ENCODE measurements at places on chromosomes 2 and 18. TPM values are rescaled to one million over a fixed set of nuclear protein-coding genes. Genes with fewer than 3 reads are reported as not detected.

DNA sequence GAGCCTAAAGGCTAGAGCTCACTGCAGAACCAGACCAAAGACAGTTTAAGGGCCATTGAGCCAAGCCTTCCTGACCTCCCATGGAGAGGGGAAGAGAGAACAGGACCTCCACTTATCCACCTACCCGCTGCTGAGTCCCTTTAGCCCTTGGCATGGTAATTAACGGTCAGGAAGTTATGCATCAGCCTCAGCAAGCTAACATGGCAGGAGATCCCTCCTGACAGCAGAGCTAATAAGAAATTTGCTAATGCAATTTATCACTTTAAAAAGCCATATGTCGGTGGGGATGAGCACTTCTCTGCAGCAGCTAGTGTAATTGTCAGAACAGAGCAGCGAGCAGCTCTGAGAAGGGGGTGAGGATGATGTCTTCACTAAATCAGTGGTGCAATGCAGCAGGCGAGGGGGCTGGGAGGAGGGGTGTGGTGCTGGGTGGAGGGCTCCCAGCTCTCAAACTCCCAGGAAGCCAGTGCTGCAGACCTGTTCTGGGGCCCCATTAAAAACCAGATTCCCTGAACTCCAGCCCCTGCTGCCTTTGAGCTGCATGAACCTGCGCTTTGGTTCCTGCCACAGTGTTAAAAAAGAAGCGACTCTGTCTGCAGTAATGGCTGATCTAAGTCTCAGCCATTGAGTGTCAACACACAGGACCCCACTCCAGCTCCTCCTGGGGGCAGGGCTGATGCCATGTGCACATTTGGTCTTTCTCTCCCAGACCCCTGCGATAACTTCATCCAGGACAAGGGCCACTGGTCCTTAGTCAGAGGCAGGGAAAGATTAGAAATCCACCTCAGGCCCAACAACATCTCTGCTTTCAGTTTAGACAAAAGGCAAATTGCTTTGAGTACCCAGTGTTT, 84.2 kb upstream of the STPG4 start:
- no peaks in the 10 kb centered on the region for H3K27me3 ChIP-seq
- peaks cover 2% of the 10 kb centered on the region for H3K4me1 ChIP-seq
- H3K4me3 ChIP-seq, result no peak overlapping the region
- no peak for DNase-seq
- H3K27ac ChIP-seq, result no peak overlapping the region

DNA sequence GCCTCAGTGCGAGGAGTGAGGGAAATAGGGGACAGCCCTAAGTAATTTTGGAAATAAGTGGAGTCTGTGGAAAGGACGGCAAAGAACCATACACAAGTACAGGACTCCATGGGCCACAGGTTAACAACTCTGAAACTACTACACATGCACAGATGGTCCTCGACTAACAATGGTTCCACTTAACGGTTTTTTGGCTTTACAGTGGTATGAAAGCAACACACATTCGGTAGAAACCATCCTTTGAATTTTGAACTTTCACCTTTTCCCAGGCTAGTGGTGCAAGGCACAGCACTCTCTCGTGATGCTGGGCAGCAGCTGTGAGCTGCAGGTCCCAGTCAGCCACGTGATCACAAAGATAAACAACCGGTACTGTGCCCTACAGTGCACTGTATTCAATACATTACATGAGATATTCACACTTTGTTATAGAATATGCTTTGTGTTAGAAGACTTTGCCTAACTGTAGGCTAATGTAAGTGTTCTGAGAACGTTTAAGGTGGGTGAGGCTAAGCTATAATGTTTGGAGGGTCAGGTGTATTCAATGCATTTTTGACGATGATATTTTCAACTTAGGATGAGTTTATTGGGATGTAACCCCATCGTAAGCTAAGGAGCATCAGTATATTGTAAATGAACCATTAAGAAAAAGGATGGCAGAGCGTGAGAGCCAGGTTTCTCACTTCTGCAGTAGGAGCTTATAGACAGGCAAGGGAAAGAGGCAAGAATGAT, 44.6 kb downstream of the TBC1D8 start:
- no peaks in the 10 kb centered on the region for H3K36me3 ChIP-seq
- DNase-seq, result no peak
- H3K27ac ChIP-seq, result no peak overlapping the region
- H3K4me3 ChIP-seq, result no peak overlapping the region

GRCh38 chr2:165208094-165208493, 4.2 kb upstream of the SCN3A start:
- H3K4me1 ChIP-seq, result no peaks in the 10 kb centered on the region
- no peak for DNase-seq
- H3K27ac ChIP-seq, result no peak overlapping the region
- no peak overlapping the region for H3K4me3 ChIP-seq

- no peaks in the 10 kb centered on the region for H3K4me1 ChIP-seq
- DNase-seq, result no peak
- no peak overlapping the region for H3K27ac ChIP-seq
- no peaks in the 10 kb centered on the region for H3K36me3 ChIP-seq
- H3K4me3 ChIP-seq, result no peak overlapping the region
- no peaks in the 10 kb centered on the region for H3K27me3 ChIP-seq
Measured at GRCh38 chr2:143070704-143071103, 58.5 kb upstream of the ARHGAP15 start.

- peaks cover 5% of the 10 kb centered on the region for H3K4me1 ChIP-seq
- H3K27me3 ChIP-seq, result no peaks in the 10 kb centered on the region
- no peak overlapping the region for H3K4me3 ChIP-seq
- H3K27ac ChIP-seq, result no peak overlapping the region
- no peaks in the 10 kb centered on the region for H3K36me3 ChIP-seq
- no peak for DNase-seq
Measured at GRCh38 chr2:57758686-57759085, 287.9 kb upstream of the VRK2 start.

GRCh38 chr2:216183462-216183861, 74.3 kb downstream of the XRCC5 start:
- H3K27me3 ChIP-seq, result no peaks in the 10 kb centered on the region
- no peaks in the 10 kb centered on the region for H3K36me3 ChIP-seq
- H3K4me3 ChIP-seq, result no peak overlapping the region
- H3K4me1 ChIP-seq, result peaks cover 3% of the 10 kb centered on the region
- no peak for DNase-seq

- H3K27ac ChIP-seq, result no peak overlapping the region
- H3K36me3 ChIP-seq, result no peaks in the 10 kb centered on the region
- no peak overlapping the region for H3K4me3 ChIP-seq
- H3K4me1 ChIP-seq, result no peaks in the 10 kb centered on the region
- no peak for DNase-seq
Measured at GRCh38 chr2:200625958-200626363, 40.1 kb downstream of the AOX1 start.

- H3K4me3 ChIP-seq, result no peak overlapping the region
- no peak overlapping the region for H3K27ac ChIP-seq
- no peak for DNase-seq
- H3K36me3 ChIP-seq, result no peaks in the 10 kb centered on the region
- no peaks in the 10 kb centered on the region for H3K27me3 ChIP-seq
Measured at GRCh38 chr2:173903601-173904394, 61.4 kb downstream of the SP3 start.

DNA sequence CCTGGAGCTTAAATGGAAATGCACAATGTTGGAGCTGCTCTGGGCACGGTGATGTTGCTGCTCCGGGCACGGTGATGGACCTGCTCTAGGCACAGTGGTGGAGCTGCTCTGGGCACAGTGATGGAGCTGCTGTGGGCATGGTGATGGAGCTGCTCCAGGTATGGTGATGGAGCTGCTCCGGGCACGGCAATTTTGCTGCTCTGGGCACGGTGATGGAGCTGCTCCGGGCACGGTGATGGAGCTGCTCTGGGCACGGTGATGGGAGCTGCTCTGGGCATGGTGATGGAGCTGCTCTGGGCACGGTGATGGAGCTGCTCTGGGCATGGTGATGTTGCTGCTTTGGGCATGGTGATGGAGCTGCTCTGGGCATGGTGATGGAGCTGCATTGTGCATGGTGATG, 79.7 kb downstream of the LDLRAD4 start:
- H3K27ac ChIP-seq, result no peak overlapping the region
- H3K4me1 ChIP-seq, result no peaks in the 10 kb centered on the region
- no peak overlapping the region for H3K4me3 ChIP-seq

GRCh38 chr2:172533687-172534086, 22.2 kb upstream of the PDK1 start:
- H3K4me3 ChIP-seq, result no peak overlapping the region
- no peaks in the 10 kb centered on the region for H3K36me3 ChIP-seq
- H3K4me1 ChIP-seq, result no peaks in the 10 kb centered on the region
- no peak overlapping the region for H3K27ac ChIP-seq

GRCh38 chr2:218993345-218994315, at the start of gene CRYBA2:
Gene CRYBA2, minus strand, starts transcription at chr2:218993422. Its CDS starts 246 bp downstream, at chr2:218993176.
- DNase-seq, result no peak
- H3K27me3 ChIP-seq, result peaks cover 7% of the 10 kb centered on the region
- H3K27ac ChIP-seq, result no peak within 1 kb of the TSS
- no peak within 1 kb of the TSS for H3K4me3 ChIP-seq
- H3K36me3 ChIP-seq, result no peaks in the 10 kb centered on the region

GRCh38 chr18:37019157-37019827, 190.4 kb downstream of the KIAA1328 start:
- DNase-seq, result no peak
- no peaks in the 10 kb centered on the region for H3K27me3 ChIP-seq
- H3K4me3 ChIP-seq, result no peak overlapping the region

DNA sequence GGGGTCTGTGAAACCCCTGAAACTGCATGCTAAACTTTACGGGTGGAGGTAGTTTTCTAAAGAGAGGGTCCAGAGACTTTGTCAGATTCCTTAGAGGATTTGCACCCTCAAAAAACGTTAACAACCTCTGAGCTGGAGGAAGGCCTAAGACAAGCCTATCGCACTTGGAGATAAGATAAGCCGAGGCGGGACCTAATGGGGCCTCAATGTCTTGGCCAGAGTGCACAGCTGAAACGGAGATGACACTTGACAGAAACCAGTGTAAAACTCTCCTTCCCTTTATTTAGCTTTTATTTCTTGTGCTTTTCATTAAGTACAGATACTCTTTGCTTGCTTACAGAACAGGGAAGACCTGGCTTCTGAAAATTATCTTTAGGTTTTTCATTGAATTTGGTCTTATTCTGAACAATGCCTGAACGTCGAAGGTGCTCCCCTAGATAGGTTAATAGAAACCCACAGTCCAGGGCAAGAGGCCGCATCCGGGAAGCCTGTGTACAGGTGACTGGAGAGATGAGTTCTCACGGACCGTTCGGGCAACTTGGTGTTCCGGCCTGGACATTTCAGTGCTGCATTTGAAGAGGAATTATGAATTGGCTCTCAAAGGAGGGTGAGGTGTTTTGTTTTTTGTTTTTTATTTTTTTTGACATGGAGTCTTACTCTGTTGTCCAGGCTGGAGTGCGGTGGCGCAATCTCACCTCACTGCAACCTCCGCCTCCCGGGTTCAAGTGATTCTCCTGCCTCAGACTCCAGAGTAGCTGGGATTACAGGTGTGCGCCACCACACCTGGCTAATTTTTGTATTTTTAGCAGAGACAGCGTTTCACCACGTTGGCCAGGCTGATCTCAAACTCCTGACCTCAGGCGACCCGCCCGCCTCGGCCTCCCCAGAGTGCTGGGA, 49.7 kb downstream of the SH3BP4 start:
- no peaks in the 10 kb centered on the region for H3K27me3 ChIP-seq
- H3K27ac ChIP-seq, result no peak overlapping the region
- no peaks in the 10 kb centered on the region for H3K36me3 ChIP-seq
- peaks cover 18% of the 10 kb centered on the region for H3K4me1 ChIP-seq
- no peak for DNase-seq

GRCh38 chr18:48913201-48913600, 37.6 kb downstream of the SMAD7 start:
- peaks cover 10% of the 10 kb centered on the region for H3K4me1 ChIP-seq
- H3K4me3 ChIP-seq, result no peak overlapping the region
- no peaks in the 10 kb centered on the region for H3K36me3 ChIP-seq

- no peaks in the 10 kb centered on the region for H3K4me1 ChIP-seq
- DNase-seq, result no peak
- H3K27me3 ChIP-seq, result no peaks in the 10 kb centered on the region
- no peak overlapping the region for H3K4me3 ChIP-seq
Measured at GRCh38 chr18:31776093-31776492, 15.4 kb upstream of the SLC25A52 start.

GRCh38 chr18:40348196-40348595, 1606.8 kb upstream of the PIK3C3 start:
- no peaks in the 10 kb centered on the region for H3K4me1 ChIP-seq
- H3K27me3 ChIP-seq, result no peaks in the 10 kb centered on the region
- H3K27ac ChIP-seq, result no peak overlapping the region
- no peak for DNase-seq

GRCh38 chr2:28313220-28313784, 79.4 kb upstream of the FOSL2 start:
- no peak for DNase-seq
- no peaks in the 10 kb centered on the region for H3K27me3 ChIP-seq
- H3K27ac ChIP-seq, result no peak overlapping the region
- H3K4me3 ChIP-seq, result no peak overlapping the region

- H3K4me1 ChIP-seq, result no peaks in the 10 kb centered on the region
- H3K36me3 ChIP-seq, result no peaks in the 10 kb centered on the region
- no peaks in the 10 kb centered on the region for H3K27me3 ChIP-seq
- no peak for DNase-seq
Measured at GRCh38 chr2:165462443-165462842, 7.1 kb upstream of the CSRNP3 start.

ASPRV1 gene
- total RNA-seq, result 5.5 TPM

CENPA gene
- total RNA-seq, result not detected

ZCCHC2 gene
- 14.8 TPM for total RNA-seq

GAREM2 gene
- total RNA-seq, result 6.2 TPM

IL18R1 gene
- 1.7 TPM for total RNA-seq

NT5DC4 gene
- not detected for total RNA-seq

ANKRD30BL gene
- 1.6 TPM for total RNA-seq

Data from ovary (tissue), 10 donors.